AG04450 (cell line): ENCODE measurements at places on chromosomes 4 and X.

- no peak for DNase-seq
Observed at GRCh38 chr4:36320117-36320896, 38.9 kb downstream of the DTHD1 start.

DNA sequence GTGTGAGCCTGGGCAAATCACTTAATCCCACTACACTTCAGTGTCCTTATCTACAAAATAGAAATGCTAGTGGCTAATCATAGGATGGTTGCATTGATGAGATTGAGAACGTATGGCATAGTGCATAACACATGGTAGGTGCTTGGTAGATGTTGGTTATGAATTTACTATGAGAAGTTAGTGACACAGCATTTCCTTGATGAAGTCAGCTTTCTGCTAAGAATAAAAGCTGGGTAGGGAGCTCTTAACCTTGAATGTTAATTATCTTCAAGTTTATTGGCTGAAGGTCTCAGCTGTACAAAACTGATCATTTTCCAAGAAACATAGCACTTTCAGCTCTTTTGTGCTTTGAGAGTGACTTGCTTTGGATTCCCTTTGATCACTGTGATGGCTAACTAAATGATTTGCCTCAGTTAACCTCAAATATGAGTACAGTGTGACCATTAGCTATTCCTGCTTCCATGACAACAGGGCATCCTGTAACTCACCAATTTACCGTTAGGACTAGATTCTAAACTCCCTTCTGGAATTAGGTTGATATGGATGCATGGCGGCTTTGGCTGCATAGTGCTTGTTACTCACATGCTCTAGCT is 17.8 kb downstream of the PDK3 start:
- DNase-seq: no peak

- DNase-seq: no peak
Observed at GRCh38 chr4:118758293-118758692, 73.1 kb downstream of the METTL14 start.

DNA sequence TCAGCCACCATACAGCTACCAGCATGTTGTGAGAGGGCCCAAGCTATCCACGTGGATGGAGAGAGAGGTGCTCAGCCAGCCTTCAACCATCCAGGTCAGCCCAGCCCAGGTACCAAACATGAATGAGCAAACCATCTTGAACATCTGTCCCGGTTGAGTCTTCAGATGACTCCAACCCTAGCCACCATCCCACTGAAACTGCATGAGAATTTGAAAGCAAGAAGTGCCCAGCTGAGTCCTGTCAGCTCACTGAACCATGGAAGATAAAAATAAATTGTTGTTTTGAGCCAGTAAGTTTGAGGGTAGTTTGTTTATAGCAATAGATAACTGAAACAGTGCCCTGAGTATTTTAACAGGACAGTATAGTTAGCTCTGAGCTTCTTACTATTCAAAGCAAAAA is 7.3 kb upstream of the SEL1L3 start:
- no peak for DNase-seq

DNA sequence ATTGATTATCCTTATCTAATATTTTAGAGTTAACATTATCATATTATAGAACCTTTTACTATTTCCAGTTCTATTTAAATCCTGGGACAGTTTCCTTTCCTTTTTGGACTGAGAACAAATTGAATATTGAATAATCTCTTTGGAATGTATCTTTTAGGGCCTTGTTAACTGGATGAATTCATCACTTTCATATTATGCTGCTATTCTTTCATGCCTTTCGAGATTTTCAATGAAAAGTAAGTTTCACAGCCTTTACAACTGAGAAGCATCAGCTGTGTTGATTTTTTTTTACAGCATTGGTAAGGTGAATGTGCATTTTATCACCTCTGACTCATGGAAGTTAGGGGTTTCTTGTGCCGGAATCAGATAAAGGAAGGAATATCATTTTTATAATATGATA is 39.6 kb downstream of the PDLIM5 start:
- DNase-seq: no peak

DNA sequence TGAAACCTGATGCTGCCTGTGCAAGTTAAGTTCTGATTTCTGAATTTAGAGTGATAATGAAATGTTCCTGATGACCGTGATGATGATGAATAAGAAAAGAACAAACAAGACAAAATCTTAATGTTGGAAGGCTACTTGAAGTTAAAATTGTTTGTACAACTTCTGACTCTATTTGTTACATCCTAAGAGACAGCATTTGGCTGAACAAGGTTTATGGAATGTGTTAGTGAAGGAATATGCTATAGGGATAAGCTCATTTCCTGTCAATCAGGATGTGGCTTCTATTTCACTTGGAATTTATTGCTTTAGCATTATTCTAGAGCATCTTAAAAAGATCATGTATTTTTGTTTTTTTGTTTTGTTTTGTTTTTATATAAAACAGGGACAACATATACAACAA is 267.5 kb downstream of the FAT4 start:
- no peak for DNase-seq

DNA sequence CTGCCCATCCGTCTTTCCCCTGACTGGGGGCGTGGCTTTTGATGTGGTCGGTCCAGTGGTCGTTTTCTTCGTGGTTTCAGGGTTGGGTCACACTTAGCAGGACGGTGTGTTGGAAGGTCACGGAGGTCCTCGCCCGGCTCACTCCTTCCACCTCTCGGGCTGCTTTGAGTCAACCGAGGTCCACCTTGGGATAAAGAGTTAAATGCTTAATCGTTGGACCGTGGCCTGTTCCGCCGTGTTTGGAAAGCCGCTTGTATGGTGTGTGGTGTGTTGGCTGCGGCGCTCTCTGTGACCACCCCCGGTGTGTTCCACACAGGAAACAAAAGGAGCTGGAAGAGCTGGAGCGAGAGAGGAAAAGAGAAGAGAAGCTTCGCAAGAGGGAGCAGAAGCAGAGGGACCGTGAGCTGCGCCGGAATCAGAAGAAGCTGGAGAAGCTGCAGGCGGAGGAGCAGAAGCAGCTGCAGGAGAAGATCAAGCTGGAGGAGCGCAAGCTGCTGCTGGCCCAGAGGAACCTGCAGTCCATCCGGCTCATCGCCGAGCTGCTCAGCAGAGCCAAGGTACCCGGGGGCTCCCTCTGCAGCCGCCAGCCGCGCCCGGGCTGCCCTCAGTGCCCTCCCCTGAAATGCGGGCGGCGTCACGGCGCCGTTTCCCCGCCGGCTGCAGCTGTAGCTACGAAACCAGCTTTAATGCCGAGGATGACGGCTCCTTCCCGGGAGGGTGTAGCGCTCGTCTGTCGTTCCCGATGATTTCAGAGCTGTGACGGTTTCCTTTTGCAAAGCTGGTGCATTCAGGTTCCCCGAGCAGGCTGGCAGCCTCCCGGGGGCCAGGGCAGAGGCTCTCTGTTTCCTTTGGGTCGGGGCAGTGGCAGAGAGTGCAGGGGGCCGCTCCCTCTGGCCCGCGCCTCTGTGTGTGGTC is 7.7 kb downstream of the AKAP17A start:
- no peak for DNase-seq

- DNase-seq: no peak
Observed at GRCh38 chr4:139844057-139844456, 178.4 kb downstream of the MGST2 start.

- peak; percentile 91 for DNase-seq
Observed at GRCh38 chrX:154369449-154370299, 4.8 kb downstream of the FLNA start.

- peak; percentile 91 for DNase-seq
Observed at GRCh38 chr4:16843831-16844508, 54.5 kb downstream of the LDB2 start.

DNA sequence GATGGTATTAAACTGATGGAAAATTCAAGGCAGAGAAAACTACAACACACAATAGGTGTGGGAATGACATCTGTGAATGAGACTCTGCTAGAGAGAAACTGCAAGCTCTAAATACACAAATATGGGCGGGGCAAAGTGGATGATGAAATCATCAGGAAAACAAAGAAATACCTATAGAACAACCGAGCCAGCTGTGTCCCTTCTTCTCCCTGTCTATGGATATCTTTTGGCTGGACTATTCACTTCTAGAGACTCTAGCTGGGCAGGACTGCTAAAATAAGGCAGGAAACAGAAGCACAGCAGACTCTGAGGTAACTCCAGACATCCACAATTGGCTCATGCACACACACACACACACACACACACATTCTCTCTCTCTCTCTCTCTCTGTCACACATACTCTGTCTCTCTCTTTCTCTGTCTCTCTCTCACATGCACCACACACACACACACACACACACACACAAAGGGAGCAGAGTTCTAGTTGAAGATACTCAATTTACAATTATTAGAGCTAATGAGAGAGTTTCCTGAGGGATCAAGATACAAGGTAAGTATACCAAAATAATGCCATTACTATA is 27.2 kb upstream of the EDNRA start:
- peak; percentile 24 for DNase-seq

GRCh38 chrX:9730752-9731151 is 34.9 kb downstream of the GPR143 start:
- DNase-seq: no peak

DNA sequence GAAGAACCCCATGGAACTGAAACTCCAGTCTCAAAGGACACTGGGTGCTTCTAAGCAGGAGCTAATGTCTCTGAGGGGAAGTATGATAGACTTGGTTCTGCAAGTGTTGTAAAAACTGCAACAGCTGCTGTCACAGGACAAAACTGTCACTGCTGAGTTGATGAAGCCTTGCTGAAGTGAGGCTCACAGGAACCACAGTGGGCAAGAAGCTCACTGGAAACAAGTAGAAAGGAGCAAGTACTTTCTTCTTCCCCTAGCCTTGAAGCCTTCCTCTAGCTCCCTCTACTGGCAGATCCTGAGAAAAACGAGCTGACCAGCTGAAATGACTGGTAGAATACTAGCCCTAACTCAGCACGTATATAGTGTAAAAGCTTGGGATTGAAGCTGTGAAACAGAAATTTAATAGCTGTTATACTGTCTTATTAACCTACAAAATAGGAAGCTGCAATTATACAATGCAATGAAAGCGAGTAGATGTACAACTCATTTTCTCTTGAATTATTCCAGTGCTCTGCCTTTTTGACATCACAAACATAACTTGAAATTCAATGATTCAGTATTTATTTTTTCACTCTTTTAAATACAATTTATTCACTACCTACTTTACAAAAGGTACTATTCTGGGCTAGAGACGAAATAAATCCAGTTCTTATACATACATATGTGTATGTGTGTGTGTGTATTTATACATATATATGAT is 91.4 kb downstream of the GABRB1 start:
- peak; percentile 68 for DNase-seq

DNA sequence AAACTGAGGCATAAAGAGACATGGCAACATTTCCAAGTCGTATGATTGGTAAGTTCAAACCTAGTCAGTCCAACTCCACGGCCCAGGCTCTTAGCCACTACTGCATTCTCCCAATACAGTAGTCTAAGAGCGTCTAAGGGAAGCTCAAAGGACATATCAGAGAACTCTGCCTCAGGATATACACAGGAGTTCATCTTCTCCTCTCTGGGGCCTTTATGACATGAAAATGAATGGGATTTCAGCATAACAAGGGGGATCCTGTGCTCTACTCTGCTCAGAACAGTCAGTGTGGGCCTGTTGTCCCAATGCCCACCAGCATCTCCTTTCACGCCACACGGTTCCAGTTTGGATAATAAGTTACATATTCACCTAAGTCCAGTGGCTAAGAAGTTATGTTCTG is 4.2 kb downstream of the GASK1B start:
- no peak for DNase-seq

GRCh38 chrX:153909024-153909979 is 4.8 kb downstream of the AVPR2 start:
- DNase-seq: no peak

- DNase-seq: no peak
Observed at GRCh38 chr4:152729466-152729865, 49.7 kb upstream of the TMEM154 start.

DNA sequence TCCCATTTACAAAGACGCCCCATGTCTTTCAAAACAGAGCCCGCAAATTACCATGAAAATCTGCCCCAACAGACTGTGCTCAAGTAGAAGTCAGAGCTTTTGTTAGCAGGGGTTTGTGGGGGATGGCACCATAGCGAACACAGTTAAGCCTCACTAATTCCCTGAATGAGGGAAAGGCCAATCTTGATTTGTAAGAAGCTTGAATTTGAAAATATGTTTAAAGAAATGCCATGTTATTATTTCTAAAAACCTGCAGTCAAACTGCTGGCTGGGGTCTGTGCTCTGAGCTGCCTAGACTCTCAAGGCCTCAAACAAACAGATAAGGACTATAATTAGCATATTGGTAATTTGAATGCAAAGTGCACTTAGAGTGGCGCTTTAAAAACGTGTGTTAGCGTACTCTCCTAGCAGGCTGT is 9.4 kb upstream of the PAK3 start:
- no peak for DNase-seq

- DNase-seq: no peak
Observed at GRCh38 chr4:55547466-55547770, 709 bp upstream of the CLOCK start.

GRCh38 chr4:111330786-111331185 is 707.9 kb upstream of the PITX2 start:
- no peak for DNase-seq

DNA sequence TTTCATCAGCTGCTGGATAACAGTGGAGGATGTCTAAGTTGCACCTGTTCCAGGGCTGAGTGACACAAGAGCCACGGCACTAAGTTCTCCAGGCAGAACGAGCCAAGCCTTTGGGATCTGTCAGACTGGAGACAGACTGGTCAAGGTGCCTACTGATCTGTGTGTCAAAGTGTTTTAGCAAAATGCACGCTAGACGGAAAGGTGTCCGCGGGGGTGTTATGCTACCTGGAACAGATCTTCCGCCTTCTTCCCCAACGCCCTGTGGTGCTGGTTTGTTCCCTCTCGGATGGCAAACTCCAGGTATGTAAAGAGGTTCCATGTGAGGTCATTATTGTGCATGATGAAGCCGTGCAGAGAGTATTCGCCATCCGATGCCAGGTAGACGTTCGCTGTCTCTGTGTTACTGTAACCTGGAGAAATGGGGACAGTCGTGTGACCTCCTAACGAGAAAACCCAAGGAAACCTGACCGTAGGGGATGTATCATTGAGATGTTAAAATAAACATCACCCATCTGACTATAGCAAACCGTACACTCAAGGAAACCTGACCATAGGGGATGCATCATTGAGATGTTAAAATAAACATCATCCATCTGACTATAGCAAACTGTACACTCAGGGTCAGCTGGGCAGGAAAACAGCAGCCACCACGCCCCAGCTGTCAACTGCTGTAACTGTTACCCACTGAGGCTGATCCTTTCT is 29.7 kb upstream of the SLC25A6 start:
- no peak for DNase-seq

DNA sequence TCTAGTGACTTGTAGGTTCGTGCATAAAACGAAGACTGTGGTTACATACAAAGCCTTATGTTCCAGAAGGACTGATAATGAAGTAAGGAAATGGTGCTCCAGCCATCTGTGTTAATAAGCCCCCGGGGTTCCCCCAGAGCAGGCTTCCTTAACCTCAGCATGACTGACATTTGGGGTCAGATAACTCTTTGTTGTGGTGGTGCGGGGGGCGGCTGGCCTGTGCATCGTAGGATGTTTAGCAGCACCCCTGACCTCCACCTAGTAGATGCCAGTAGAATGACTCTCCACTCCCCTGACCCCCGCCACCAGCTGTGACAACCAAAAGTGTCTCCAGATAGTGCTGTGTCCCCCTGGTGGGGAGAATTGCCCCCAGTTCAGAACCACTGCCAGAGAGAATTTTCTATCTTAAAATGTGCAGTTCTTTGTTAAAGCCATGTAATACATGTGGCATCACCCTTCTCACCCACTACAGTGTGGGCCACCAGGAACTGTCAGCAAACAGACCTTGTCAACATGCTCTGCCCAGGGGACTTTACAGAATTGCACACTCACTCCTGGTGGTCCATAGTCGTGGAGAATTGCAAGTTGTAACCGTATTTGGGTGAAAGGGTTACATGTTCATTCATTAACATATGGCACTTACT is 7.5 kb downstream of the SH3KBP1 start:
- no peak for DNase-seq
